Activated CD4-positive, alpha-beta memory T cell treated with anti-CD3 and anti-CD28 coated beads, Interleukin-2, amount 10 ng/mL, durations not matched to agents 7 days and 5 days (primary cell): ENCODE measurements at places on chromosomes 13 and 19.

DNA sequence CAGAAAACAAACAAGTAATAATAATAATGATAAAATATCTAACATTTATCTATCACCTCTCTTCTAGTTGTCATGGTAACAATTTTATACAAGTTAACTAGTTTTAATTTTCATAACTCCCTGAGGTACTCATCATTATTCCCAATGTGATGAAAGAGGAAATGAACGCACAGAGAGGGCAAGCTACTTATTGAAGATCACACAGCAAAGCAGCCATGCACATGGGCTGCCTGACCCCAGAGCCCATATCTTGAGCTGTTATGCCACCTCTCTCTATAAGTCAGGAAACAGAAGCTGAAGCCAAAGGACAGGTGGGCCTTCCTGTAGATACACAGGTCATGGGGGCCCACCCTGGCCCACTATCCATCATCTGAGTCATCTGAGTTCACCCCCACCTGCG is 4.9 kb upstream of the KLK4 start:
- no peak for DNase-seq

DNA sequence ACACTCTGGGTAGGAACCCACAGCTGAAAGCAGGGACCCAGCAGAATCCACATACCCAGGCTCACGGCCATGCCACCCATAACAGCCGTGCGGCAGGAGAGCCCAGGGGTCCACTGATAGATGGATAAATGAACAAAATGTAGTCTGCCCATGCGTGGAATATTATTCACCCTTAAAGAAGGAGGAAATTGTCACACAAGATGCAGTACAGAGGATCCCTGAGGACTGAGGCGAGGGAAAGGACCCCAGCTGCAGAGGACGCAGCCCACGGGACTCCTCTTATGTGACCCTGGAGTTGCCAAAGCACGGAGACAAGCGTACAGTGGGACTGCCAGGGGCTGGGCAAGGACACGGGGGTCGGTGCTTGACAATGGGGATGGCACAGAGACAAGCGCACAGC is 10.7 kb downstream of the GRTP1 start:
- no peak for DNase-seq

DNA sequence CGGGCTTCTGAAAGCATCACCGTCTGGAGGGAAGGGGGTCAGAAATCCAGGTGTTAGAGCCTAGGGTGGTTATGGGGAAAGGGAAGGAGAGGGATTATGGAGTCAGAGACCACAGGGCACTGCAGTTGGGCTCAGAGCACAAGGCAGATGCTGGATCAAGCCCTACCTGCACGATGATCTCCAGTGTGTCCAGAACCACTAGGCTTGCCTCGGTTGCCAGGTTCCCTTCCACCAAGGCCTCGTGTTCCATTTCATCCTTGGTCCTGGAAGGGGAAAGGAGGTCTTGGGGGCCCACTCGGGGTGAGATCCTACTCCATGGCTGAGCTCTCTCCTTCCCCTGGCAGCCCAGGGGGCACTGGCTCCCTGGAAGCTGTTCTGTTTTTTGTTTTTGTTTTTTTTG is 17.0 kb upstream of the KANK2 start:
- no peak for DNase-seq

GRCh38 chr19:51002542-51003311 is 1.3 kb upstream of the KLK8 start:
- peak; percentile 30 for DNase-seq

- DNase-seq: no peak
These were observed 21.8 kb downstream of the RFXAP start for GRCh38 chr13:36840718-36841250.

DNA sequence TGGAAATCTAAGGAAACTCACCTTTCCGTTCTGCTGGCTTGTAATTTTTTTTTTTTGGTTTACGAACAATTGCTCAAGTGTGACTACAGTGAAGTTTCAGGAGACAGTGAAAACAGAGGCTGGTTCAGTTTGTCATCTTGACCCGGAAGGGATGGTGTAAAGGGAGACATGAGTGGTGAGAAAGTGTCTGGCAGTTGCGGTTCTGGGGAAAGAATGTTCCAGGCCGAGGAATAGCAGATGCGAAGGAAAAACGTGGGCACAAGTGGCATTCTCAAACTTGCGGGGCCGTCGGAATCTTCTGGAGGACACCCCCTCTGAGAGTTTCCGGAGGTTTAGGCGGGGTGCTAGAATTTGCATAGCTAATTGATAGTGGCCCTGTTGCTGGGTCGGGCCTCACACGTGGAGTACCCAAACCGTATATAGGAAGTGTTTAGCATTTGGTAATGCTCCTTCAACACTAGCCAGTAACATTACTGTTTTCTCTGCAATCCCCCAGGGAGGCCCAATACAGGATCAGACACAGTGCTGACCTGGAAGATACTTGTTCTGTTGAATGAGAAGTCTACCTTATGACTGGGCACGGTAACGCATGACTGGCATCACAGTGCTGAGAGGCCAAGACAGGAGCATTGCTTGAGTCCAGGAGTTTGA is 2.8 kb upstream of the TNFSF9 start:
- DNase-seq: no peak

DNA sequence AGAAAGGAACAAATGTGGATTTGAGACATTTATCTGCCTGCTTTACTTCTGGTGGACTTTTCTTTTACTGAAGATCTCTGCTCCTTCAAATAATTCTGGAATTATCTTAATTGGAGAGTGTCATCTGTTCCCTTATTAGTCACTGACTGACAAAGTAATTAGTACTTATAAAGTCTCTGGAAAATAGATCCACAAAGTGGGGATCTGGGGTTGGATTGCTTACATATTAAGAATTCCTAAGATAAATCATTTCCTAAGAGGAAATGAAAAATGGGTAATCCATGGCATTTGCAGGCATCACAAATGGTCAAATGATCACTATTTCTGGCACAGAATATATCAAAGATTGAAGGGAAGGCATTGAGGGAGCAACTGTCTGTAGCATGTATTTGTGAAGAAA is 137.4 kb upstream of the SLITRK5 start:
- no peak for DNase-seq

GRCh38 chr13:26503826-26504594 is 53.5 kb upstream of the WASF3 start:
- DNase-seq: no peak

GRCh38 chr19:16830679-16831078 is 1.5 kb downstream of the SIN3B start:
- DNase-seq: no peak

GRCh38 chr13:23418776-23419683 is 14.5 kb downstream of the SACS start:
- DNase-seq: no peak

- no peak for DNase-seq
These were observed 846 bp downstream of the TGFBR3L start for GRCh38 chr19:7915250-7916102.

DNA sequence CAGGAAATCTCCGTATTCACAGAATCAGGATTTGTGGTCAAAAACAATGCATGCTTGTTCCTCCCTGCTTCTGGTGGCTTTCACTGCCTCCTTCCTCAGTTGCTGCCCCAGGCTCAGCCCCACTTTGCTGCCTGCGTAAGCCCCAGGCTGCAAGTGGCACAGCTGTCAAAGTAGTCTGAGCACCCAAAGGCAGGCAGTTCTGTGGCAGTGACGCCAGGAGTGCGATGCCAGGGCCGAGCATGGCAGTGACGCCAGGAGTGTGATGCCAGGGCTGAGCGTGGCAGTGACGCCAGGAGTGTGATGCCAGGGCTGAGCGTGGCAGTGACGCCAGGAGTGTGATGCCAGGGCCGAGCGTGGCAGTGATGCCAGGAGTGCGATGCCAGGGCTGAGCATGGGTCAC is 77.3 kb upstream of the GPR183 start:
- DNase-seq: peak; percentile 34

GRCh38 chr13:29903543-29903942 is 53.1 kb upstream of the UBL3 start:
- DNase-seq: no peak

- DNase-seq: no peak
These were observed 11.1 kb upstream of the NFIX start for GRCh38 chr19:12984143-12984627.

DNA sequence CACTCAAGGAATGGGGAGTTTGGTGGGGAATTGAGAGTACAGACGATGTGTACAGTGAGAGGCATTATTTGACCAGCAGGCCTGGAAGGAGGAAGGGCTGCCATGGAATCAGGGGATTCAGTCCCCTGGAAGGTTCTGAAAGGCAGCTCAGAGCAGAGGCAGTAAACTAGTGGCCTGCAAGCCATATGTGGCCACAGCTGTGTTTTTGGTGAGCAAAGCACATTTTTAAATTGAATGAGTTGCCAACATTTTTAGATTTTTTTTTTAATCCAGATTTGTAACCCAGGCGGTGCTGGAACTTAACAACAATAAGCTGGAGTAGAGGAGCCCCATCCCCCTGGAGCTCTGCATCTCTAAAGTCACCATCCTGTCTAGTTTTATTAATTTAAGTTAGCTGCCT is 95.3 kb upstream of the IPO5 start:
- DNase-seq: no peak

- DNase-seq: no peak
These were observed 51.8 kb downstream of the TMED1 start for GRCh38 chr19:10784257-10784656.

- DNase-seq: no peak
These were observed 665.7 kb upstream of the SLC10A2 start for GRCh38 chr13:103731959-103732358.

DNA sequence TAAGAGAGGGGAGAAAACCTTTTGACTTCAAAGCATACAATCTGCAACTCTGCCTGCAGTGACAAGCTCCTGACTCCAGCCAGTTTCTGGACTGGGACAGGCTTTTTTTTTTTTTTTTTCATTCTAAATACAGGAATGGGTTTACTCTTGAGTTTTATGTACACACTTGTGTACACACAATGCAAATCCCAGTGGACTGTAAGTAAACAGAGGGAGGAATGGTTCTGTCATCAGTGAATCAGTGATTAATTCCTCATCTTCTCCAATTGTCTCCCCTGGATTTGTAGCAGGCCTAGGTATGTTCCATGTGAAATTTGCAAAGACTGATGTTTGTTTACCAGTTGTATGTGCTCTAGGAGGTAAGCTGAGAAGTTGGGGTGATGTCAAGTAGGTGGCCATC is 184.8 kb downstream of the SHISA2 start:
- DNase-seq: no peak

DNA sequence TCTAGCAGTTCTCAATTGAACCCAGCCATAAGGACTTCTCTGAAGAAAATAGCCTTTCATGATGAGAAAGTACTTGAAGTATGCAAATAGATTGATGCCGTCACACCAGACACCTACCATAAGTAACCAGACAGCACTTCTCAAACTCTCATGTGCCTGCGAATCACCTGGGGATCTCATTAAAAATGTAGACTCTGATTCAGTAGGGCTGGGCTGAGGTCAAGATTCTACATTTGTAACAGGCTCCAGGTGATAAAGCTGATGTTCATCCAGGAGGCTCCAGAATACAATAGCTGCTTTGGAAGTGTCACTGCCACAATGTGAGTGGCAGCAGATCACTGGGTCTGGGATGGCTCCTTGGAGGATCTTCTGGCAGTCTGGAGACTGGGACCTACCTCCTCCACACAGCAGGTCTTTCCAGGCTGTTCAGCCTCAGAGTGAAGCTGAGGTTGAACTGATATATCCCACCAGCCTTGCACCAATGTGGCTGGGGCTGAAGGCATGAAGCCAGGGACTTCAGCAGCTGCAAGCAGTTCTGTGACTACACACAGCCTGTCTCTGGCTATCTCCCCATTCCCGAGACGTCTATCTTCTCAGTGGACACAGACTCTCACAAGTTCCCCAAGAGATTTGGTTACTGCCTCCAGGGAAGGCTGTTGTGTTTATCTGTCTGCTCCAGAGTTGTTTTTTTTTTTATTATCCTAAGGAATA is 9.1 kb downstream of the MBNL2 start:
- DNase-seq: no peak

- no peak for DNase-seq
These were observed 2.2 kb downstream of the RPL28 start for GRCh38 chr19:55387736-55388497.

DNA sequence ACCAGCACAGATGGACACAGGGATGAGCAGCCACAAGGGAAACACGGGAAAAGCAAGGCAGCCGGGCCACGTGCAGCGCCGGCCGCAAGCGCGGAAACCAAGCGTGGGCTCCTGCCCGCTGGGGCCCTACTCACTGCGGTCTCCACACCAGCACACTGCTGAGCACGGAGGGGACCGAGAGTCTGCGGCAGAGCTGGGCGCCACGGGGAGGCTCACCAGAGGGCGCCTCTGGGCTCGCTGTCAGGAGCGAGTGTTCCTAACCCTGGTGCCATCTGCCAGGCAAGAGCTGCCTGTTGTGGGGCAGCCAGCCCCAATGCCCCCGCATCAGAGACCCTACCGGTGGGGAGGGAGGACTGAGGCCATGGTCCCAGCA is 26.5 kb downstream of the MPND start:
- peak; percentile 82 for DNase-seq

- no peak for DNase-seq
These were observed 4.7 kb upstream of the CBLC start for GRCh38 chr19:44772959-44773358.

- DNase-seq: no peak
These were observed 12.4 kb upstream of the TMEM255B start for GRCh38 chr13:113746671-113747070.

GRCh38 chr19:1206150-1206863 is 729 bp downstream of the STK11 start:
- DNase-seq: no peak

GRCh38 chr19:47049307-47049700 is 880 bp upstream of the TMEM160 start:
- DNase-seq: no peak

- no peak for DNase-seq
These were observed 149.6 kb downstream of the MIPEP start for GRCh38 chr13:23739596-23739995.

- no peak for DNase-seq
These were observed 1.7 kb downstream of the PTOV1 start for GRCh38 chr19:49852631-49853126.

GRCh38 chr19:2507109-2507508 is 31.2 kb downstream of the GADD45B start:
- DNase-seq: peak; percentile 70
